NCI-H2029 (cell line): ENCODE measurements at places on chromosomes 3 and 15.

DNA sequence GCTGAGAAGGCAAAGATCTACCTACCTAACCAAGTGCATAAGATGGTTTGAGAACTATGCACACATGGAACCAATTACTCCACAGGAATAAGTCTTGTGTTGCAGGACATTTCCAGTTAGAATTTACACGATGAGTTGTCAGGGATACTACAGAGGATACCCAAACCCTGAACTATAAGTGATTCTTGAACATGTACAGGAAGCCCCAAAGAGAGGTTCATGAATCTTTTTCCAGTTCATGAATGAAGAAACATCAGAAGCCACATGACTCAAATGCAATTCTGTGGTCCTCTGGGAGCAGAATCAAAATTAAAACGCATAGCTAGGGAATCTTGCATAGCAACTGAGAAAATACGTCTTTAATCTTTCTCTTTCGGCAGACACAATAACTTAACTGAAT, 114.1 kb upstream of the LMCD1 start:
- no peak for DNase-seq

DNA sequence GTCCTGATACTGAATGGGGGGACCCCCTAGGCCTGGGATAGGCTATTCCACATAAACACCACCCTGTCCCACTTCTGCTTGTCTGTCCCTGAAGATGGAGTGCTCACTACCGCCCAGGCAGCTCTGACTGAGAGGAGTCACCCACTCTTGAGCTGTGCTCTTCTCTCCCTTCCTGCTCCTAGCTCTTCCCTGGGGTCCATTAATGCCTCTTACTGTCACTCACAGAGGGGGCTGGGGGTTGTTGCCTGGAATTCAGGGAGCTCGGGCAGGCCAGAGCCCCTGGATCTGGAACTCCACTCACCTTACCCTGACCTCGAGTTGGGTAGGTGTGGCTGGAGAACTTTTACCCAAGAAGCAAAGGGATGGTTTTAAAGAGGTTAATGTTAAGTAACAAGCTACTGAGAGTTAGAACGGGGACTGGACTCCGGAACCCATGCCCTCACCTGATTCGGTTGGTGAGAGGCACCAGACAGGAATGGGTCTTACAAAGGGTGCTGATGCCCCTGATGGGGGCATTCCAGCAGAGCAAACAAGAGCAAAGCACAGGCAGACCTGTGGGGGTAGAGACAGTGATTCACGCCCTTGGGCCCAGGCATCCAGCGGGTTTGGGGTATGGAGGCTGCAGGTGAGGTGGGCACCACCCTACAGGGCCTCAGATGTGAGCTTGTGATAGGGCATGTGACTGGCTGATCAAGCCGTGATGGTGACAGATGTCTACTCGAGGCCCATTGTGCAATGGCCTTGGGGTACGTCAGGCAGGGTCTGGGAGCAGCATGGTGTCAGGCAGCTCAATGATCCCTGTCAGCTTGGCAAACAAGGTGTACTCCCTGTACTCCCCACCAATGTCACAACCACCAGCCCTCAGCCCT, 5.4 kb downstream of the NBEAL2 start:
- no peak for DNase-seq

GRCh38 chr3:1446531-1446930, 353.7 kb downstream of the CNTN6 start:
- DNase-seq: no peak

DNA sequence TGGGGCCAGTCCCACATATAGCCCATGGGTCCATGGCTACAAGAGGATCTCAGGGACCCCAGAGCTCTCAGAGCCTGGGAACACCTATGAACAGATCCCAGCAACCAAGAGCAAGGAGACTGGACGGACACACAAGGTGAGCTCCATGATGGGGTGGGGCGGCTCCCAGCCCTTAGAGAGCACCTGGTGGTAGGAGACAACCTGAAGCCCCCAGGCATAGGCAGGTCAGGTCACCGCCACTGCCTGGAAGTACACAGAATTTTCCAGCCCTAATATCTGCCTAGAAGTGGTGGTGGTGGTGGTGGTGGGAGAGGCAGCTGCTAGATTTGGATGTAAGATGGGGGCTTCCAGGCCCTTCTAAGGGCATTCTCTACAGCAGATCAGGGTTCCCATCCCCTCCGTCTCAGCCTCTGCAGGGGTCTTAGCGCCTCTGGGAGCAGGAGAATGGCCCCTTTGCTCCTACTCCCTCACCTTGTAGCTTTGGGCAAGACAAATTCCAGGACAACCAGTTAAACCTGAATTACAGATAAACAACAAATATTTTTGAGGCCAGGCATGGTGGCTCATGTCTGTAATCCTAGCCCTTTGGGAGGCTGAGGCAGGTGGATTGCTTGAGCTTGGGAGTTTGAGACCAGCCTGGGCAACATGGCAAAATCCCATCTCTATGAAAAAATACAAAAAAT, 9.2 kb downstream of the SH2D7 start:
- DNase-seq: no peak

- DNase-seq: no peak
Observed at GRCh38 chr3:181683563-181683962, 28.2 kb upstream of the SOX2 start.

- DNase-seq: no peak
Observed at GRCh38 chr15:57881361-57881760, 174.8 kb downstream of the POLR2M start.

DNA sequence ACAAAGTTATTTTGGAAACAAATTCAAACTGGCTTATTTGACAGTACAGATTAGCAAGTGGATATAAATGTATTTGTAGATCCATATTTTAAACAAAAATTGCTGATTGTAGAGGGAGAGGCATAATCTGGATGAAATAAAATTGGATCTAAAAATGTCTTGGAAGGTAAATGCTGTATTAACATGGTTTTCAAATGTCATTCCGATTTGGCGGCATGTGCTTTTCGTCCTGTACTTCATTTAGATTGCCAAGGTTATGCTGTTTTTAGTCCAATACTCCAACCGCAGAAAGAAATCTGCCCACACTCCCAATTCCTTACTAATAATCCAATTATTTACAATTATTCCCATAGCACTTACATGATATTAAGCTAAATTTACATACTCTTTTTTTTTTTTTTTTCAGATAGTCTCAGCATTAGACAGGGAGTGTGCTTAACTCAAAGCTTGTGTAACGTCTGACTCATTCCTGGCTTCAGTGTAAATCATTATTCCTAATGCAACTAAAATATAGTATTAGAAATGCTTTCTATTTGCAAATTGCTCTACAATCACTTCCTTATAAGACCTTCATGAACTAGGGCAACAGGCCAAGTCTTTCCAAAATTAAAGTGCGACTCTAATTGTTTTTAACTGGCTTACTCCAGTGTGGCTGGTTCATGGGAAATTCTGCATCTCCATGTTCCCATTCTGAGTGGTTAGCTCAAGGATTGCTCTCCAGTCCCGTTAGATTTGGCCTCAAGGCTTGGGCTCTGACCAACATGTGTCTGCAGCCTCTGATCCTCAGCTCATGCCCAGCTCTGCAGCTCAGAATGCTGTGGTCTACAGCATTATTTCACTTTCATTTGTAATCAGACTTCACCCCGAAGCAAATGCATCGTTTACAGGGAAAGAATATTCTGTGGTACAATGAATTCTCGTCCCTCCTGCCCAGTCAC, 103.9 kb downstream of the FBN1 start:
- DNase-seq: no peak

GRCh38 chr15:59825901-59826300, 136.8 kb upstream of the BNIP2 start:
- DNase-seq: no peak

DNA sequence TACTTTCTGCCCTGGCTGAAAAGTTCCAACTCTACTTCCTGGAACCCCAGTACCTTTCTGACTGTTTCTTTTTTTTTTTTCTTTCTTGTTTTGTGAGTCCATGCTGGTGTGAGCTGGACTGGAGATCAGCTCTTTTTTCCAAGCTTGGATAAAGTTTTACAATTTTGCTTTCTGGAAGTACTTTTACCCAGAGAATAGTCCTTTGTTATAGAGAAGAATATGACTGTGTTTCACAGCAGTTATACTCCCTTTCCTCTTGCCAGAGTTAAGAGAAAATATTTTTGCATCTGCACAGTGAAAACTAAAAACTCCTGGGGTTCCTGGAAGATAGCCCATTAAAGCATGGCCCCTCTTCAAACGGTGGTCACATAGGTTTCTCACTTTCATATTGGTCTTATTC, 1100.6 kb downstream of the OTOL1 start:
- DNase-seq: no peak

GRCh38 chr3:115657168-115657567, 33.9 kb downstream of the GAP43 start:
- no peak for DNase-seq
